SJCRH30 (cell line): ENCODE measurements at places on chromosomes 12 and 14.
A peak's percentile ranks its signal among the peaks of the same experiment; 100 is the strongest.

DNA sequence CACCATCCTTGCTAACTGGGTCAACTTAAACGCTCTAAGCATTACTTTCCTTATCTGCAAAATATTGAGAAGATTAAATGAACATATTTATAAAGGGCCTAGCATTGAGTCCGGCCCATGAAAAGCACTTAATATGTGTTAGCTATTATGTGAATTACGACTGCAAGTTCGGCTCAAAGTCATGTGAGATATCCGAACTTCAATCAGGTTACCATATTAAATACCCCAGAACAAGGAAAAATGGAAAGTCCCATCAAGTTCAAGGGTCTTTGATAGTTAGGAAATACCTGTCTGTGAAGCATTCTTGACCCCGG, 487 bp upstream of the NRDE2 start:
- no peaks in the 10 kb centered on the region for H3K27me3 ChIP-seq
- no peak for DNase-seq
- H3K4me1 ChIP-seq: 0 out of 2 replicates have a peak, but pooled peaks cover 3% of the 10 kb centered on the region
- H3K27ac ChIP-seq: peak overlapping the region; percentile 90; the same call in 1 of the 2 replicates
- peak overlapping the region; percentile 90 for H3K4me3 ChIP-seq
- H3K36me3 ChIP-seq: no peaks in the 10 kb centered on the region

DNA sequence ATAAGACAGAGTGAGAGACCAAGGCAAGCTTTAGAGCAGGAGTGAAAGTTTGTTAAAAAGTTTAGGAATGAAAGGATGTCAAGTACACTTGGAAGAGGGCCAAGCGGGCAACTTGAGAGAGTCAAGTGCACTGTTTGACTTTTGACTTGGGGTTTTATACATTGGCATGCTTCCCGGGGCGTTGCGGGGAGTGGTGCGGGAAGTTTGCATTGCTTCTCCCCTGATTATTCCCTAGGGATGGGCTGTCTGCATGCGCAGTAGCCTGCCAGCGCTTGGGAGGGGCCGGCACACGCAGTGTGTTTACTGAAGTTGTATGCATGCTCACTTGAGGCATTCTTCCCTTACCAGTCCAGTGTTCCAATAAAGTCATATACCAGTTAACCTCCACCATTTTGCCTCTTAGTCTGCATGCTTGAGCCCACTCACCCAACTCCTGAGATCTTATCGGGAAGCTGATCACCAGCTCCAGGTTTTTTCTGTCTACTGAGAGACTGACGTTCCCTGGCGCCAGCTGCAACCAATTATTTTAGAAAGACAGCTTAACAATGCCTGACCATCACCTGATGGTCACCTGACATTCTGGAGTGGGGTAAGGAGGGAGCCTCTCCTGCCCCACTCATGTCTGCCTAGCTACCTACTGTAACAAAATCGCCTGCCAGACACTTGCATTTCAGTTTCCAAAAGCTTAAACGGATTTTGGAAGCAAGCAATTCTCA, 53.2 kb downstream of the DACT1 start:
- H3K36me3 ChIP-seq: no peaks in the 10 kb centered on the region
- no peaks in the 10 kb centered on the region for H3K27me3 ChIP-seq
- H3K4me3 ChIP-seq: no peak overlapping the region
- H3K27ac ChIP-seq: no peak overlapping the region
- H3K4me1 ChIP-seq: no peaks in the 10 kb centered on the region
- DNase-seq: peak; percentile 14

DNA sequence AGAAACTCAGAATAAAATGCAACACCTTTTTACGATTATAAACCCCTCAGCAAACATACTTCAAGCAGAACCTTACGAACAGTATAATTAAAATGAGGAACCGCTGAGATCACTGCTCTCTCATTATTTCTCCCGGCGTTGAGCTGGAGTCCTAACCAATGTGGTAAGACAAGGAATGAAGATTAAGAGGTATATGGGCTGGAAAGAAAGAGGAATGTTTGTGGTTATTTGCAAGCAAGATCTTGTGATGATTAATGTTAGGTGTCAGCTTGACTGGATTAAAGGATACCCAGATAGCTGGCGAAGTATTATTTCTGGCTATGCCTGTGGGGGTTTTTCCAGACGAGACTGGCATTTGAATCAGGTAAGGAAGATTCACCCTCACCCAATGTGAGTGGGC, 10.3 kb upstream of the ZNF84 start:
- H3K27me3 ChIP-seq: no peaks in the 10 kb centered on the region
- H3K4me1 ChIP-seq: no peaks in the 10 kb centered on the region
- H3K27ac ChIP-seq: no peak overlapping the region
- DNase-seq: no peak
- H3K36me3 ChIP-seq: no peaks in the 10 kb centered on the region
- H3K4me3 ChIP-seq: no peak overlapping the region

- DNase-seq: no peak
- no peak overlapping the region for H3K4me3 ChIP-seq
- H3K4me1 ChIP-seq: no peaks in the 10 kb centered on the region
- H3K36me3 ChIP-seq: no peaks in the 10 kb centered on the region
Observed at GRCh38 chr14:66365388-66365787, 120.8 kb upstream of the CCDC196 start.

DNA sequence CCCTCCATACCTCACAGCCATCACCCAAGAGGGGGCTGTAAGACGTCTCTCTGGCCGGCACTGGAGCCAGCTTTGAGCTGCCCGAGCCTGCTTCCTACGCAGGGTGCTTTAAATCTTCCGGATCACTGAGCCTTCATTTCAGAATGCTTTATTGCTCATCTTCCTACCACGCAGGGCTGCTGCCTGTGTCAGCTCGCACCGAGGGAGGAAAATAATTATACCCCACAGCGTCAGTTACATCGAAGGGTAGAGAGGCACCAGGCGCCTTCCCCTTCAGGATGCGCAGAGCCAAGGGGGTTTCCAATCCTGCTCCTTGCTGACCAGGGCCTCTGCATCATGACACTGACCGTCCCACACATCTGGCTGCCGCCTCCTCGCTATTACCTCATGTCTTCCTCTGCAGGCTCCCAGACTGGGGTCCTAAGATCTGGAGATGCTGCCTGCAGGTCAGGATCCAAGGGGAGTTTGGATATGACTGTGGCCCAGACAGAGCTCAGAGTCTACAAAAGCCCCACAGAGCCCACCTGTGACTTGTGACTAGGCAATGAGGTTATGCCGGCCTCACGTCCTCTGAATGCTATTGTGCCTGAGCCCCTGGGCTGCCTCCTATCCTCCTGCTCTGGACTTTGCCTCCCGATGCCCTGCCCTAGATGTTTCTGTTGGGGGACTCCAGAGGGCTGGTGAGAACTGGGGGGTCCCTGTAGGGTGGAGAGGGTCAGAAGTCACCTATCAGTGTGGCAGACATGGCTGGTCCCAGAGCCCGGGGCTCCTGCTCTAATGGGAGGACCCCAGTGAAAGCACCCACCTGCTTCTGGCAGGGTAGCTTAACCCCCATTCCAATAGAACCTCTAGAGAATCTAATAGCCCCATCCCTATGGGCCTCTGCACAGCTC, 220.3 kb upstream of the RTL1 start:
- DNase-seq: no peak
- H3K4me3 ChIP-seq: no peak overlapping the region
- no peaks in the 10 kb centered on the region for H3K36me3 ChIP-seq
- no peaks in the 10 kb centered on the region for H3K27me3 ChIP-seq
- H3K4me1 ChIP-seq: peaks cover 7% of the 10 kb centered on the region; the same call in 1 of the 2 replicates

- DNase-seq: no peak
- no peak overlapping the region for H3K27ac ChIP-seq
- H3K36me3 ChIP-seq: no peaks in the 10 kb centered on the region
- peaks cover 8% of the 10 kb centered on the region for H3K27me3 ChIP-seq
- H3K4me3 ChIP-seq: no peak overlapping the region
- H3K4me1 ChIP-seq: no peaks in the 10 kb centered on the region
Observed at GRCh38 chr14:36105401-36105800, 71.1 kb downstream of the PTCSC3 start.

DNA sequence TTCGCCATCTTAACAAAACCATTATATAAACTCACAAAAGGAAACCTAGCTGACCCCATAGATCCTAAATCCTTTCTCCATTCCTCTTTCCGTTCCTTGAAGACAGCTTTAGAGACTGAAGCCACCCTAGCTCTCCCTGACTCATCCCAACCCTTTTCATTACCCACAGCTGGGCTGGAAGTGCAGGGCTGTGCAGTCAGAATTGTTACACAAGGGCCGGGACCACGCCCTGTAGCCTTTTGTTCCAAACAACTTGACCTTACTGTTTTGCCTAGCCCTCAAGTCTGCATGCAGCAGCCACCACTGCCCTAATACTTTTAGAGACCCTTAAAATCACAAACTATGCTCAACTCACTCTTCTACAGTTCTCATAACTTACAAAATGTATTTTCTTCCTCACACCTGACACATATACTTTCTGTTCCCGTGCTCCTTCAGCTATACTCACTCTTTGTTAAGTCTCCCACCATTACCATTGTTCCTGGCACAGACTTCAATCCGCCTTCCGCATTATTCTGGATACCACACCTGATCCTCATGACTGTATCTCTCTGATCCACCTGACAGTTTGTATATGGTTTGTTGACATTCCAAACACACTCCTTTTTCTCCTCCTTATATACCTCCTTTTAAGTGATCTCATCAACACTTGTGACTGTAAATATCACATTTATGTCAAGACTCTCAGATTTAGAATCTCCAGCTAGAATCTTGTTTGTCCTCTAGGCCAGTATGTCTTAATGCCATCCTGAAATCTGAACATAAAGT, 208.7 kb downstream of the KITLG start:
- H3K4me1 ChIP-seq: peaks cover 11% of the 10 kb centered on the region; the same call in 1 of the 2 replicates
- no peak for DNase-seq
- H3K36me3 ChIP-seq: no peaks in the 10 kb centered on the region
- no peak overlapping the region for H3K4me3 ChIP-seq

- no peak overlapping the region for H3K4me3 ChIP-seq
- no peak for DNase-seq
- H3K36me3 ChIP-seq: no peaks in the 10 kb centered on the region
- no peak overlapping the region for H3K27ac ChIP-seq
- H3K27me3 ChIP-seq: no peaks in the 10 kb centered on the region
Observed at GRCh38 chr14:94887591-94887990, 117.7 kb upstream of the GSC start.

DNA sequence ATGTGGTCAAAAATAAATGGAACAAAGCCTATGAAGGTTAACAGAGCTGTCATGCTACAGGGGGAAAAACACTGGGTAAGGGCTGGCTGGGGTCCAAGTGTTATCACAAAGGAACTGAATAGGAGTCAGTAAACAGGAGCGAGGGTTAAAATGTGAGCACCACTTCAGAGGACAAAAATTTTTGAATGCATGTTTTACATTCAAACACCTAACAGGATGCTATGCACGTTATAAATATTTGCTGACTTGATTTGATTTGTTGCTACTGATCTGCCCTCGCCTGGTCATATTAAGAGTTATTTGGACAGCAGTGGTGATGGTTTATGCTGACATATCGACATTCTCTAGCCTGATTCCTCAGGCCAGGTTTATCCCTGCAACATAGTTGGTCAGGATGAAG, 7.4 kb upstream of the KTN1 start:
- peaks cover 11% of the 10 kb centered on the region; the same call in 1 of the 2 replicates for H3K4me1 ChIP-seq
- peaks cover 3% of the 10 kb centered on the region; the same call in 1 of the 2 replicates for H3K36me3 ChIP-seq
- DNase-seq: no peak
- no peak overlapping the region for H3K4me3 ChIP-seq
- H3K27me3 ChIP-seq: no peaks in the 10 kb centered on the region

- peak; percentile 65 for DNase-seq
- no peaks in the 10 kb centered on the region for H3K27me3 ChIP-seq
- H3K36me3 ChIP-seq: peaks cover 7% of the 10 kb centered on the region
- 0 out of 2 replicates have a peak overlapping the region, but pooled peaks have one; percentile 6 for H3K4me3 ChIP-seq
- H3K4me1 ChIP-seq: peaks cover 23% of the 10 kb centered on the region
- peak overlapping the region; percentile 71 for H3K27ac ChIP-seq
Observed at GRCh38 chr14:75711105-75711795, 50.2 kb downstream of the TTLL5 start.
